ENCODE measurements at places on chromosomes 12 and 14.
A peak's percentile ranks its signal among the peaks of the same experiment; 100 is the strongest.

GRCh38 chr14:32980178-32980901 lies 41.7 kb downstream of the NPAS3 start:
- no peak for DNase-seq

GRCh38 chr14:55062517-55063351 lies 11.3 kb downstream of the MAPK1IP1L start:
- no peak for DNase-seq

- peak; percentile 62 for DNase-seq
These were observed 28.4 kb upstream of the GPR132 start for GRCh38 chr14:105093431-105094192.

DNA sequence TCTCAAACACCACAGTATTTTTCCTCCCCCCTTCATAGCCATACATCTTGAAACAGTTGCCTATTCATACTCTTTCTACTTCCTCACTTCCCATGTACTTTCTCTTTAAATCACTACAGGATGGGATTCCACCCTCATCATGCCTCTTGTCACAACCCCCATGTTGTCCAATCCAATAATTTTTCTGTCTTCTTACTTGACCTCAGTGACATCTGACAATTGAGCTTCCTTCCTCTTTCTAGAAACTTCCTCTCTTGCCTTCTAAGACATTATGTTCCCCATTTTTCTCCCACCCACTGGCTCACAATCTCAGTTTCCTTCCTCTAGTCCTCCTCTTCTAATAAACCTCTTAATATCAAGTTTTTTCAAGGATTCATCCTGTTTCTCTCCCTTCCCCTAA lies 5.3 kb downstream of the C2CD5 start:
- no peak for DNase-seq

DNA sequence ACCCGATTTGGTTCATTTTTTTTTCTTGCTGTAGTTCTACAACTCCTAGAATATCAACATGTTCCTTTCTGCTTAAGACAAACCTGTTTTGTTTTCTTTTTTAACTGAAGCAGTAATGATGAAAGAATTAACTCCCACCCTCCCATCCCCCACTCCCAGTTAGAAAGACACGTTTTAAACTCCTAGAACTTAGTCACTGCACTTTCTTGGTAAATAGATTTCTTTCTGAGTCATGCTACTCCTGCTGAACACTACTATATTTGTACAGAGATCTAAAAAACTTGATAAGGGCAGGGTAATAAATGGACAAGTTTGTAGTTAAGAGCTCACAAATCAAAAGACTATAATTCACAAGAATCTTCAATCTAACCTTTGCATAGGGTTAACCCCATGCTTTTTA lies 118.9 kb upstream of the PTPRB start:
- no peak for DNase-seq

- DNase-seq, result no peak
These were observed 213.3 kb upstream of the FKBP4 start for GRCh38 chr12:2581293-2582045.

DNA sequence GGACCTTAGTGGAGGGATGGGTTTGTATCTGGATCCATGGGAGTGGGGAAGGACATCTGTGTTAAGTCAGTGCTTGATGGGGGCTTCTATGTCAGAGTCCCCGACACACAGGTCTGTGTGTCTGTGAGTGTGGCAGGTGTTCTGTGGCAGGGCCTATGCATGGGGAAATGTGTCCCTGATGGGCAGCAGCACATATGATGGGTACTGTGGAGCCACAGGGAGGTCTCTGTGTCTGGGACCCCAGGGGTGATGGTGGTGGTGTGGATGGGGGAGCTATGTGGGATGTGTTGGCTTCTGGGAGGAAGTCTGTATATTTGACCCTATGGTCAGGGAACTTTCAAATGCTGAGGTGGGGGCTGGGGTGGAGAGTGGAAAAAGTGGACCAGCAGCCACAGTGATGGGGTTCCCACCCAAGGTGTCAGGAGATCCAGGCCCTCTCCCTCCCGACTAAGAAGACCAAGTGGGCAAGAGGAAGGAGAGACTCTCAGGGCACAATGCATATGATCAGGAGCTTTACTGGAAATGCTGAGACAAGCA lies 16.5 kb downstream of the KRT7 start:
- no peak for DNase-seq

DNA sequence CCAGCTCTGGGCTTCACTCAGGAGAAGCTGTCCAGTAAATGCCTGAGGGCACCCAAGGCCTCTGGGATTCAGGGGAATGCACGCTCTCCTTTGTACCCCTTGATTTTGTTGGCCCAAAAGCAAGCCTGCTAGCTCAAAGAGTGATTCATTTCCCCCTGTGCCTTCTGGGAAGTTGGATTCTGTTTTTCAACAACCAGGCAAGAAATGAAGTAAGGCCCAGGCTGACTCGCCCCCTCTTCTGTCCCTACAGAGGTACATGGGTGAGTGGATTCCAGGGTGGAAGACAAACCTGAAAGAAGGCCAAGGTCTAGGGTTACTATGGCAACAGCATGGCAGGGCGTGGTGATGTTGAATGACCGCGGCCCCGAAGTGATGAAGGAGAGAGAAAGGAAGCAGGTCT lies 9.3 kb upstream of the SERPINA5 start:
- no peak for DNase-seq

DNA sequence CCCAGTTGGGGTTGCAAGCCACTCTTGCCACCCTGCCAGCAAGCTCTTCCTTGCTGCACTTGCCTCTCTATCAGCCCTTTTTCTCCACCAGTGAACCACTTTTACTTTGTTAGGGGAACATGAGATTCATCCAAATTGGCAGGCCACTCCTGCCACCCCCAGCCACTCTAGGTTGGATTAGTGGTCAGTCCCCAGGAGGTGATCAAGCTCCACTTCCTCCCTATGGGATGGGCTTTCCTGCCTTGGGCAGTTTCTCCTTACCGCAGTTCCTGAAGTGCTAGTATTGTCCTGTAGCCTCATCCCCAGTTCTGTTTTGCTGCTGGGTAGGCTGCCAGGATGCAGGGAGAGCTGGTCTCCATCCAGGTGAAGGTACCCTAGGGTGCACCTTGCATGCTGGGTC lies 104.5 kb downstream of the ALG10 start:
- DNase-seq, result no peak

DNA sequence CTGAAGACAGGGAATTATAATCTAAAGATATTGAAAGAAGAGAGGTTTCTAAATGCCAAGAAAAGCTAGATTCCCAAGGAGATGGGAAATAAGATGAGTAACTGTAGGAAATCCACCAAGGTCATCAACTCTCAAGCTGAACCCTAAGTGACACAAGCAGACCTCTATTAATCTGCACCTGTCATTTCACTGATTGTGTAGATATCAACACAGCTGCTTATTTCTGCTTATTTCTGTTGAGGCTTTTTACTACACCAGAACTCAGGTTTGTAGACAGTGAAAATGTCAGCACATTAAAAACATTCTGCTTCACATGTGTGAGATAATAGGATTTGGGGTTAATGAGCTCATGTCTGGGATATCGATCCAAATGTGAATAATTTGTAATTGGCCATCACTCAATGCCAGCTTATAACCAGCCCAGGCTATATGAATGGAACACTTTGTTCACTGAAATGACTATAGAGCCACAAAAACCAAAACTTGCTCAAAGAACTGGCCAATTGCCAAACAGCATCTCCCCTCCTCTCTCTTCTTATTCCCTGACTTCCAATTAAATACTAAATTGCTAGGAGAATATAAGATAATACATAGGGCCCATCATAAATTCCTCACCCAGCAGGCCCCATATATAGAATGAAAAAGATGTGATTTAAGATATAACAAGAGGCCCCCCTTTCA lies 188.7 kb upstream of the ARID2 start:
- no peak for DNase-seq

DNA sequence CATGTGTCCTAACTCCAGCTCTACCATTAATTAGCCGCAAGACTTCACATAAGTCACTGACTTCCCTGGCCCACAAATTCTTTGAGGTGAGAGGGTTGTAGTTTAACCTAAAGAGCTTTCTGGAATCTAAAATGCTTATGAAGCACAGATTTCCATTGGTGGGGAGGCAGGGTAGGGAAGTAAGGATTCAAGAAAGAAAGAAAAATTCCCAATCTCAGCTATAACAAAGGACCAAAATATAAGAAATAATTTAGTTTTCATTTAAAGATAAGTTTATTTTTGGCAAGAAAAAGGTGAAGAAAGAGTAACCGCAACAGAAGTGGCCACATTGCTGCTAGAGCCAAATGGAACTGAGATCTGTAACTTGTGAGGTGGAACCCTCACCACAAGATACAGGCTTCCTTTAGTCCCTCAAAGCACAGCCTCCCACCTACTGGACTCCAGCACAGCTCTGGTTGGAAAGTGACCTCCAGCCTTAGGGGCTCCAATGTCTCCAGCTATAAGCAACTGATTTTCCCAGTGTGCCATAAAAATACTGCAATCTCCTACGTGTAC lies 23.6 kb downstream of the DAD1 start:
- DNase-seq, result no peak

- no peak for DNase-seq
These were observed 122.3 kb downstream of the MON2 start for GRCh38 chr12:62588916-62589315.

DNA sequence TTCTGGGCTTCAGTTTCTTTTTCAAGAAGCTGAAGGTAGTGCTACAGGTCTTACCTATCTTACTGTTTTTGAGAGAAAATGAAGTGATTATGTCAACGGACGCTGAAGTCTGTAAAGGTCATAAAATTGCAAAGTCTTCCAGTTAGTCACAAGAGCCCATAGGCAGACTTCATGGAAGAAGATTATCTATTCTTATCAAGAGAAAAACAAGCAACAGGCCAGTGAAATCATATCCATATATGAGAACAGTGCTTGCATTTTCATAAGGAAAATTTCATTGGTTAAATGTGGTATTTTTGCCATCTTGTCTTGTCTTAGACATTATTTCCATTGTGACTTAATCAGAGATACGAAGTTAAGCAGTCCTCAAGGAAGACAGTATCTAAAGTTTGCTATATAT lies 412.7 kb upstream of the SEL1L start:
- no peak for DNase-seq

GRCh38 chr12:123134271-123134671 lies 16.6 kb downstream of the PITPNM2 start:
- no peak for DNase-seq

GRCh38 chr14:101494826-101495225 lies 66.5 kb upstream of the DIO3 start:
- DNase-seq, result no peak

GRCh38 chr12:111766608-111767361 lies at the start of gene ALDH2:
TSS of gene ALDH2 (plus strand) at chr12:111766933. CDS start at chr12:111766983, 50 bp downstream.
- no peak for DNase-seq

GRCh38 chr12:630656-631632 lies 32.3 kb downstream of the NINJ2 start:
- no peak for DNase-seq

DNA sequence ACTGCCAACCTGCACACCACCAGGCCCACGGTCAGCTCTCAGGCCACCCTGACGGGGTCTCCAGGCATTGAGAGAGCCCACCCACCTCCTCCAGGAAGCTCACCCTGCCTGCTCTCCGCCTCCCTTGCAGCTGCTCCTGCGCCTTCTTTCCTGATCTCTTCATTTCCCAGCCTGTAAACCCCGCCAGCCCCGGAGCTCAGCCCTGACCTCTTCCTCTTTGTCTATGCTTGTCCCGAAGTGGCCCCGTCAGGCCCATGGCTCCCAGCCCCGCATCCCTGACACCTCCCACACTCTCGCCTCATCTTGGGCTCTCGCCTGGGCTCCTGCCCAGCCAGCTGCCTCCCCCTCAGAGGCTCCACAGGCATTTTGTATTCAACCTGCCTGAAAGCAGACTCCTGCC lies 139.3 kb downstream of the CALM1 start:
- DNase-seq, result no peak

DNA sequence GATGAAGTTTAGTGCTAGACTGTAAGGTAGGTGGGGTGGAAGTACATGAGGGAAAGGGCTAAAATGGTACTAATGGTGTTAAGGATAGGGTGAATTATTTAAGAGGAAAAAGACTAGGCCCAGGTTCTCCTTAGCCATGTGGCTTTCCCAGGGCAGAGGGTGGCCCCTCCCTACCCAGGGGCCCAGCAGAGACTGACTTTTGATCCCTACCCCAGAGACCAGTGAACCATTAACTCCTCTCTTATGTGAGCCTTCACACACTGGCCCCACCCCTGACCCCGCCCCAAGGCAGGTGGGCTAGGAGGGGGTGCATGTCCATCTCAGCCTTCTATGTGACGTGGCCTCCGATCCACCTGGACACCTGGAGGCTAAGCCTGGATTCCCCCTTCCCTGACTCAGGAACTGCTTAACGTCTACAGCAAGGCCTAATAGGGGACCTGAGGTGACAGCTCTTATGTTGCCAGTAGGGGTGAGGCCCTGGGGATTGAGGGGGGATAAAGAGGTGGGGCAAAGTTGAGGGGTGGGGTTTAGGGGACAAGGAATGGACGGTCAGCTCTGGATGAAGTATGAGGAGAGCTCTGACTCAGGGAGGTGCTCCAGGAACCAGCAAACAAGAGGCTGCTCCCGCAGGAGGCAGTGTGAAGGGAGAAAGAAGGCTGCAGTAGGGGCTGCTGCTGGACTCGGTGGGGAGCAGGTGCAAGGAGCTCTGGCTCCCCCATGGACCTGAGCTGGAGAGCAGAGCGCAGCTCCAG lies 757 bp downstream of the SLC39A5 start:
- no peak for DNase-seq

DNA sequence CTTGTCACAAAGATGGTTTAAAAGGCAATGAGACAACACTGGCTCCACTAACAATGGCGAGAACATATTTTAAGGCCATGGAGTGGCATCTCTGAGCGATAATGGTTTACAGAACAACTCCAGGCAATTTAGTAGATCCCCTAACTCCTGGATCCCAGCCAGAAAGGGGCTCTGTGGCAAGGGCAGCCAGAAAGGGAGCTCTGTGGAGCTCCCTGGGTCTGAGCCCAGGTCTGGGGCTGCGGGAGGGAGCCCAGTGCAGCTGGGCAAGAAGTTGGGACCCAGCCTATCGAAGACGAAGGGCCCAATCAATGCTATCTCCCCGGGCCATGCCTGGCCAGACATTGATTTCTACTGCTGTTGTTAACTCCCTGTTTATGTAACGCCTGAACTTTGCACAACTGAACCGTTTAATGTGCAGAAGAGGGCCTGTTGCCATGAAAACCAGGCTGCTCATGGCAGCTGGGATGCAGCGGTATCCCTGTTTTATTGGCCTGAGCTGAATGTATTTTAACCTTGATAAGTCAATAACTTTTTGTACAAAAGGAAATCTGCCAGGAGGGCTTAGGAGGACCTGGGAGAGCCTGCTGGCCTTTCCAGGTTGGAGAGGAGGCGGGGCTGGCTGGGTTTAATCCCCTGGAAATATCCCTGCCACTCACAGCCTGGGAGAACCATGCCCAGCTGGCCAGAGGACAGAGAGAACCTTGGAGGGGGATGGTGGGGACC lies 6.7 kb upstream of the FAM222A start:
- no peak for DNase-seq

DNA sequence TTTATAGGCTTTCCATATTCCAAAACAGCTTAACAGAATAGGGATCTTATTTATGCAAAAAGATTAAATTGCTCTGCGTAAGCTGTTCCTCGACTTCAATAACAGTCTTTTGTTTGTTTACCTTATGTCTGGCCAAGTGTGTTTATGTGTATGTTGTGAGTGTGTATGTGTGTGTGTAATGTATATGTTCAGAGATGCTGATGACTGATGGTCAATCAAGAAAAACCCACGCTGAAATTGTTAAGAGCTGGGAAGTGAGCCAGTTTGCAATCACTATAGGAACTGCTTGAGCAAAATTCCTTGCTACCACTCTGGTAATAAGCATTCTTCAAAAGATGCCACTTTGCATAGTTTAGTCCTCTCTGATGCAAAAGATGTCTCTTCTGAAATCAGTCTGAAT lies 59.6 kb downstream of the PRKD1 start:
- DNase-seq, result no peak
